Hepatocyte (in vitro differentiated cells): ENCODE measurements at places on chromosomes 12 and 14. TPM values are rescaled to one million over a fixed set of nuclear protein-coding genes. Genes with fewer than 3 reads are reported as not detected.

GRCh38 chr14:65141523-65141922 lies 39.2 kb upstream of the MAX start:
- H3K36me3 ChIP-seq, result no peaks in the 10 kb centered on the region
- H3K4me1 ChIP-seq, result no peaks in the 10 kb centered on the region
- no peaks in the 10 kb centered on the region for H3K27me3 ChIP-seq
- no peak overlapping the region for H3K27ac ChIP-seq
- no peak overlapping the region for H3K4me3 ChIP-seq
- DNase-seq, result no peak

RFLNA gene
- 54.1 and 67.8 TPM in 2 replicates for polyA plus RNA-seq

DNA sequence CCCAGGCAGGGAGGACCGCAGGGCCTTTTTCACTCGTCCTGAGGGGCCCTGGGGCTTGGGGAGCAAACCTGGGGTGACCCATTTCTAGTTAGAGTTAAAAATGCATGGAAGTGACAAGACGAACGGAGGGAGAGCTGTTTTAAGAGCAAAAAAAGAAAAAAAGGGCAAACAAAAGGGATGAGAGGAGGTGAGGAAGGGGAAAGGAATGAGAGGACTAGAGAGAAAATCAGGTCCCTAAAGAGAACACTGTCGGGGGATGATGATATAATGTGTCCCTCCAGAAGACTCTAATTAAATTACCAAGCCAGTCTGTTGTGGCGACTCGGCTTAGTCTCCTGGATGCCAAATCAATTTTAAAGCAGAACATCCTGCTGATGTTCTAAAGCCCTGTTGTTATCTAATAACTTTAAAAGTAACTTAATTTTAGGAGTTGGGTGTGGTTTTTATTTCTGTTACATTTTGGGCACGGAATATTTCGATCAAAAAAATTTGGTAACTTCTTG lies 1.1 kb downstream of the ANO6 start:
- H3K27ac ChIP-seq, result peak overlapping the region; percentile 94
- no peaks in the 10 kb centered on the region for H3K27me3 ChIP-seq
- no peaks in the 10 kb centered on the region for H3K36me3 ChIP-seq
- H3K4me1 ChIP-seq, result peaks cover 18% of the 10 kb centered on the region

GRCh38 chr12:108572166-108572790 lies 9.9 kb downstream of the ISCU start:
- no peak overlapping the region for H3K4me3 ChIP-seq
- no peak for DNase-seq
- H3K27me3 ChIP-seq, result no peaks in the 10 kb centered on the region
- H3K36me3 ChIP-seq, result no peaks in the 10 kb centered on the region
- H3K4me1 ChIP-seq, result peaks cover 4% of the 10 kb centered on the region
- H3K27ac ChIP-seq, result peak overlapping the region; percentile 31

DNA sequence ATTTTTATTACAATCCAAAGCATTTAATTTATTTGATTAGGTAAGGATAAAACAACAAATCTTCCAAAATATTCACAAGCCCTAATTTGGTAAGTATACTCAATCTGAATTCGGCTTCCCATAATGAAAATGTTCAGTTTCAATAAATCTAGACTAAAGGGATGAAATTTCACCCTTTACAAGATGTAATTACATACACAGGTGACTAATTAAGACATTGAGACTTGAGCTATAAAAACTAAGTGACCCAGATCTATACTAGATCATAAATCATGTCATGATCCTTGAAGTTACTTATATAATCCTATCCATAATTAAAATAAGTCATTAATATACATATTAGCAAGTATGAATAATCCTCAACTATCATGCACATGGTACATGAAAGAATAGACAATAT lies 36.6 kb downstream of the LRP6 start:
- H3K36me3 ChIP-seq, result no peaks in the 10 kb centered on the region
- peaks cover 5% of the 10 kb centered on the region for H3K4me1 ChIP-seq
- H3K27ac ChIP-seq, result no peak overlapping the region
- DNase-seq, result no peak
- H3K4me3 ChIP-seq, result no peak overlapping the region

ERP27 gene
- polyA plus RNA-seq, result 53.7 and 60.0 TPM in 2 replicates

DNA sequence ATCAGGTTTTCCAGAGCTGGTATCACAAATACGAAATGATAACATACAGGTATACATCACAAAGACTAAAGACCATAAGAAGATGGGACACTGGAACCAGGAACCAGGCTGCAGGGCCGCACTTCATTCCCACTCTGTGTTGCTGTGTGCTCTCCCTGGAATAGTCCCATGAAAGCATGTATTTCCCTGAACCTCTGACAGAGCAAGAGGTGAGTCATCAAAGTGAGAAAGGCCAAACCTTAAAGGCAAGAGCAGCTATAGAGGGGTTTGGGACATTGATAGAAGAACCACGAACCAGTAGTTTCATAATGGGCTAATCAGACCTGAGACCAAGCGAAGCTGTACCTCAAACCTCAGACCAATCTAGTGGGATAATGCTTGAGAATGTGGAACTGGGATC lies 283.0 kb upstream of the PRKD1 start:
- H3K27me3 ChIP-seq, result no peaks in the 10 kb centered on the region
- H3K4me3 ChIP-seq, result no peak overlapping the region
- no peak overlapping the region for H3K27ac ChIP-seq
- no peaks in the 10 kb centered on the region for H3K36me3 ChIP-seq
- no peaks in the 10 kb centered on the region for H3K4me1 ChIP-seq
- DNase-seq, result no peak

DNA sequence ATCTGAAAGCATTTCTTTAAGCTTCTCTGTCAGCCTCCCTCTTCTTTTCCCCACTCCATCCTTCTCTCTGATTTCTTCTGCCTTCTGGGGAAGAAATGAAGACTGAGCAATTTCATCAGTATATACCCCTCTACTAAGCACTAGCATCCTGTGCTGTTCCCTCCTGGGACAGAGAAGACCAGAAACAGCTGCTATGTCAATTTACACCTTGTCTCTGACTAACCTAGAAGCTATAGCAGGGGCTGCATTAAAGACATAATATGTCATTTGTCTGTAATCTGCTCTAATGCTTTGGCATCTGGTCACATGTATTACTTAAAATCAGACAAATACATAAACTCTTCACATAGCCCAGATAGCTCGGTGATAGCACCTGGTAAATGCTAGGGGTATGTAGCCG lies 296.9 kb downstream of the PAWR start:
- H3K27me3 ChIP-seq, result no peaks in the 10 kb centered on the region
- H3K4me3 ChIP-seq, result no peak overlapping the region
- no peaks in the 10 kb centered on the region for H3K4me1 ChIP-seq

GRCh38 chr12:67592228-67593011 lies 56.1 kb upstream of the DYRK2 start:
- no peak overlapping the region for H3K4me3 ChIP-seq
- DNase-seq, result peak; percentile 30
- H3K36me3 ChIP-seq, result no peaks in the 10 kb centered on the region
- H3K27me3 ChIP-seq, result no peaks in the 10 kb centered on the region

GALNT8 gene
- polyA plus RNA-seq, result 1.0 and 1.3 TPM in 2 replicates

DNA sequence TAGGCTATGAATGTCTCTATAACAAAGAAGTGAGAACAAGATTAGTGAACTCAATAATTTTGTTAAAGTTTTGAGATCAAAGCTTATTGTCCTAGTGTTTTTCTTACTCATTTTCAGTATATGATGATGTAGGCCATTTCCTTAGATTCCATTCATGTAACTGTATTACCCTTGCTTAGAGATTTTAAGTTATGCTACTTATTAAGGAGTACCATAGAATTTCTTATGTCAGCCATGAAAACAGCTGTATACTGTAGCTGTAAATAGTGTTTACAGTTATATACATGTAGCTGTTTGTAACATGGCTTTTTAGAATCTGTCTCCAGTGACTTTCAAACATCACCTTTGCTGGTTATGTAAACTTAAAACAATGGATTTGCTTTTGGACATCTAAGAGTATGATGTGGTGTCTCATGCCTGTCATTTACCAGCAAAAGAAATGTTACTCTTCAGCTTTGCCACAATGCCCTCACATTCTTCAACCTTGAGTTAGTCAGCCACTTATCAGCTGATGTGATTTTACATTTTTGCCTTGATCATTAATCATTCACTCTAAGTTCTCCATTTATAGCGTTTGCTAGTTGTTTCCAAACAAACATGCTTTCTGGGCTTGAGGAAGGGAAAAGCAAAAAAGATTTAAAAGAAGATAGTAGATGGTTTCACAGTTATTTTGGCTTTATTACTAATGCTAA lies 55.5 kb downstream of the SLC16A7 start:
- H3K4me1 ChIP-seq, result peaks cover 3% of the 10 kb centered on the region
- no peaks in the 10 kb centered on the region for H3K27me3 ChIP-seq
- peak overlapping the region; percentile 23 for H3K27ac ChIP-seq
- peak; percentile 11 for DNase-seq
- H3K36me3 ChIP-seq, result no peaks in the 10 kb centered on the region
- no peak overlapping the region for H3K4me3 ChIP-seq

DNA sequence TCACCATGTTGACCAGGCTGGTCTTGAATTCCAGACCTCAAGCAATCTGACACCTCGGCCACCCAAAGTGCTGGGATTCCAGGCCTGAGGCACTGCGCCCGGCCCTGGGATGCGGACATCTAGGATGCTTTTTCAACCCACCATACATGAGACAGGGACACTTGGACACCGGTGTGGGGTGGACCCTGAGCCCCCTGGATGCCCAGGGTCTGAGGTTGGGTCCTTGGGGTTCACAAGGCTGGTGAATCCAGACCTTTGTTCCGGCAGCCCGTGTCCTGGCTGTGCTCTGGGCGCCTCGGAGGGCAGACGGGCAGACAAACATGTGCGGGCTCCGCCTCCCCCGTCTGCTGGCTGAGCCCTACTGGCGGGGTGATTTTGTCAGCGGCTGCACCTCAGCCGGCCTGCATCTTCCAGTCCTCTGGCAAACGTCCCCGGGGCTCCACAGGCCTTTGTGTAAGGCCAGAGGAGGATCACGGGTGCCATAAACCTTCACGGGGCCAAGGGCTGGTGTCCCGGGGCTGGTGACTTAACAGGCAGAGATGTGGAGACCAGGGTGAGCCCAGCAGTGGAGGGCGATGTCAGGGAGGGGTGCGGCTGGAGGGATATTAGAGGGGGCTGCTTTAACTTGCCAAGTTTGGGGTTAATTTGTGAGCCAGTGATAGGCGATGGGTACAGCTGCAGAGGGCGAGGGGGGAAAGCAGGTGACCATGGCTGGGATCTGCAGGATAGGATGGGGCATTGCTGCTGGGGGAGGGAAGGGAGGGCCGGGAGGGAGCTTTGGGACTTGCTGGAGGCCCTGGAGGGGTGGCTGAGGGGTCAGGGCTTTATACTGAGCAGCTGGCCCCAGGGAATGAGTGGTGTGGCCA lies 5.8 kb downstream of the ASPG start:
- no peaks in the 10 kb centered on the region for H3K27me3 ChIP-seq
- DNase-seq, result no peak
- H3K27ac ChIP-seq, result no peak overlapping the region

DNA sequence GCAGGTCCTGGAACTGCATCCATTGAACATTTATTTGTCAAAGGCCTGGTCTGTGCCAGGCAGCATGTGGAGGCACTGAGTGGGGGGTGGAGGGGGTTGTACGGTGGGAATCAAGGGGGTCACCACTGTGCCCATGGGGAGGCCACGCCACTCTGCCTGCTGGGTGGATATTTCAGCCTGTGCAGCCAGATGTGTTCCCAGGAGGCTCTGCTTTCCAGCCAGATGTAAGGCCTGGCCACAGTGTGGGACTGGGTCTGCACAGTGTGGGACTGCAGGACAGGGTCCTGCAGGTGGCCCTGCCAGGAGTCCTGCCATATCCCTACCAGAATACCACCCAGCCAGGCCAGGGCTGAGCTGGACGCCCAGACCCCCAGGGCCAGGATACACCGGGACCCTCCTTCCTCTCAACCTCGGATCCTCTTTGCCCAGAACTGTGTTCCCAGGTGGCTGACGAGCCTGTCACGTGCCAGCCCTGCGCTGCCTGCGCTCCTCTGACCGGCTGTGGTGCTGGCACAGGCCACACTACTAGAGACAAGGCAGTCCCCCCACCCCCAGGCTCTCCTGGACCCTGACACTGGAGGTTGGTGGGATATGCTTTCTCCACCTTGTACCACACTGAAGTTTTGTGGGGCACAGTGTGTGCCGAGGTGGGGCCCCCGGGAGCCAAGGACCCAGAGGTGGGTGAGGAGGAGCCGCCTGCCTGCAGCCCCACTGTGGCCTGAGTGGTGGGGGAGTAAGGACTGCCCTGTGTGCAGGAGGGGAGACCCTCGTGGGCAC lies 17.5 kb downstream of the XRCC3 start:
- DNase-seq, result no peak
- no peaks in the 10 kb centered on the region for H3K27me3 ChIP-seq
- H3K36me3 ChIP-seq, result no peaks in the 10 kb centered on the region
- H3K27ac ChIP-seq, result peak overlapping the region; percentile 51
- H3K4me1 ChIP-seq, result peaks cover 27% of the 10 kb centered on the region
